CD4-positive, alpha-beta T cell treated with Interleukin-12 subunit alpha and Interleukin-12 subunit beta, for 1 hour (primary cell): ENCODE measurements at places on chromosomes 1 and 21.

DNA sequence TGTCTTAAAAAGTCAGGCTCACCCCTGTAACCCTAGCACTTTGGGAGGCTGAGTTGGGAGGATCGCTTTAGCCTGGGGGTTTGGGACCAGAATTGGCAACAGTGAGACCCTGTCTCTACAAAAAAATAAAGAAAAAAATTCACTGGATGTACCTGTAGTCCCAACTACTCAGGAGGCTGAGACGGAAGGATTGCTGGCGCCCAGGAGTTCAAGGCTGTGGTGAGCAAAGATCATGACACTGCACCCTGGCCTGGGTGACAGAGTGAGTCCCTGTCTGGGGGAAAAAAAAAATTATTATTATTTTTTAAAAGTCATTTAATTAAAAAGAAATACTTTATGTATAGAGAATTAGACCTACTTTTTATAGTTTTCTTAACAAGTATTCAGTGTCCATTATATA, 47.1 kb downstream of the ZMYM4 start:
- no peak for DNase-seq

GRCh38 chr1:223611936-223612335, 53.6 kb downstream of the CAPN8 start:
- no peak for DNase-seq

DNA sequence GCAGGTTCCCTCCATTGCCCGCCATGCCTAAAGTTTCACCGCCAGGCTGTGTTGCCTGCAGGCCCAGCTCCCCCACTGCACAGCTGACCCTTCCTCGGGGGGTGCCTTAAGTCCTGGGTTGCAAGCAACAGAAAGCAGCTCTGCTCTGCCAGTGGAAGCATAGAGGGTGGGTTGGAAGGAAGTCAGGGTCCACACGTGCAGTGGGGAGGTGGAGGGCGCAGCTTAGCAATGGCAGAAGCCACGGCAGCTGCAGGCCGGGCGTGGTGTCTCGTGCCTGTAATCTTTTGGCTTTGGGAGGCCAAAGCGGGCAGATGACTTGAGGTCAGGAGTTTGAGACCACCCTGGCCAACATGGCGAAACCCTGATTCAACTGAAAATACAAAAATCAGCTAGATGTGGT, 106.3 kb upstream of the TMEM51 start:
- DNase-seq: no peak

GRCh38 chr1:215118081-215118480, 35.5 kb downstream of the KCNK2 start:
- DNase-seq: no peak

- DNase-seq: no peak
These were observed 77.0 kb upstream of the MACF1 start for GRCh38 chr1:39127513-39127912.

DNA sequence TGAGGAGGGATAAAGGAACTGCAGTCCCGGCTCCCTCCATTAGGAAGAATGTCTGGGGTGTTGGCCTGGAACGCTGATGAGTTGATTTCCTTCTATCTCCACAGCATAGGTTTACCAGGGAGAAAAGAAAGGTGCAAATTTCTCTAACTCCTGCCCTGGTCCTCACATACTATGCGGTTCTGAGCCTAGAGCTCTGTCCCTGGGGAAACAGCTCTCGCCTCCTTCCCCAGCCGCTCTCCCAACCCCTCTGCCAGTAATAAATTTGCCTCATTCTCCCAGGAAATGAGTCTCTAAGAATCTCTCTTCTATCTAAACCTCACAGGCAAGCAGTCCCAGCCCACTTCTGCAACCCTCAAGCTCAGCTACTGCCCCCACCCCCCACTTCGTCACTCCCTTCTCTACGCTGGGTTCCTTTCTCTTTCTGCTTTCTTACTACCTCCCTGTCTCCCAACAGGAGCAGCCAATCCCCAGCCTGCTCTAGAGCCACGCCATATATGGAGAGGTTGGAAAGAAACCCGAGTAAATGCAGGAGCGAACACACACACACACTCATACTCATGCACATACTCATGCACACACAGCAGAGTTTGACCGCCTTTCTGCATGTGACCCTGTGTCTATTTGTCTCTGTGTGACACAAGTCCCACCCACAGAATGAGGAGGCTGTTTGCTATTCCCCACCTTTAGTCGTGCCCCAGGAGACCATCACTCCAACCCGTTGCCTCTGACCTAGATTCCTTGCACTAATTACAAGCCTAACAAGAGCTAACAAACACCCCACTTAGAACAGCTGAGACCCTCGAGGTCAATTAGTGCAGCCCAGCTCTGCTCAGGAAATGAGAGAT, 13.4 kb downstream of the PLEKHO1 start:
- DNase-seq: no peak

DNA sequence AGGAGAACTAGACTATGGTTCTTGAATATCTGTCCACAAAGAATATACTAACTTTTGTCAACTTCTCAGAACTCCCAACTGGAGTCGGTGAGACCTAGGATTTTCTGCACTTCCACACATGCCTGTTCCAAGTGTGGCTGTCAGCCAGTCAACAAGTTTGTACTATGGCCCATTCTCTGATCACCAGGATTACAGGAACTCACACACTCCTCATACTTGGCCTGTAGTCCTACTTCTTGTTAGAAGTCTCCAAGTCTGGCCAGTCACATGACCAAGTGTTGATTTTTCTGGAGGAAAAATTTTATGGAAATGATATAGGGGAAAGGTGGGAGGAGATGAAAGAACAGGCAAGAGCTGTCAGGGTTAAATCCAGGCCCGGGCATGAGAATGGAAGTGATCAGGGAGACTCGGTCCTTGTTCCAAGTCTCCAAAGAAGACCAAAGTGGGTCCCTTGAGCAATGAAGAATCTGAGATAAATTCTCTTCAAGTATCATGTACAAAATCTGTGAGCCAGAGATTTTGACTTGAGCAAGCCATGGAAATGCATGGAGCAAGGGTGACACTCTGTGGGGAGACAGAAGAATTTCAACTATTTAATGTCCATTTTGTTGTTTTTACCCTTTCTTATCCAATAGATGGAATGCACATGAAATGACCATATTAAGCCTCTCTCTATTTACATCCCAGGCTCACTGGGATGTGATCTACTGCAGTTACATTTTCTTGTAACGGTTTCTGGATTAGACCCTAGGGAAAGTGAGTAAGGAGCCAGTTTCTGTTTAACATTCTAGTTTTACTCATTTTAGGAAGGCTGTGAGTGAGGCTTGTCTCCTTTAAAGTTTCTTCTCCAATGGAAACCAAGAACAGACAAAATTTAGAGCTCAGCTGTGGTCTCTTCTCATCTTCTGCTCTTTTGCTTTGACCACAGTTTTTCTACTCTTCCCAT, 320.9 kb downstream of the ASTN1 start:
- DNase-seq: no peak

DNA sequence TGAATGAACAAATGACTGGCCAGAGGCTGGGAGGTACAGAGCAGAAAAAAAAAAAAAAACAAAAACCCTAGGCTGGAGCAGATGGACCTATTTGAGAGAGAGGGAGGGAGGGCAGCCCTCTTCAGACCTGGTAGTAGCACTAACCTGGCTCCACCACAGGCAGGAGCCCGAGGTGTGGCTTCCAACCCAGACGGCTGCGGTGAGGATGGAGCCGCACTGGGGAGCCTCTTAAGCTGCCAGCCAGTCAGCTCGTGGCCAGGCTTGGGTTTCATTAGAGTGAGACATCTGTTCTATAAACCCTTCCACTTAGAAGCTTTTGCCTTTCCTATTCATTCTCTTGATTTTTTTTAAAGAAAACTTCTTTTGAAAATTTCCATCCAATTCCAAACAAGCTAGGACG, 16.8 kb downstream of the LGR6 start:
- DNase-seq: no peak

GRCh38 chr1:54794451-54795355, 6.4 kb downstream of the TTC22 start:
- DNase-seq: no peak

DNA sequence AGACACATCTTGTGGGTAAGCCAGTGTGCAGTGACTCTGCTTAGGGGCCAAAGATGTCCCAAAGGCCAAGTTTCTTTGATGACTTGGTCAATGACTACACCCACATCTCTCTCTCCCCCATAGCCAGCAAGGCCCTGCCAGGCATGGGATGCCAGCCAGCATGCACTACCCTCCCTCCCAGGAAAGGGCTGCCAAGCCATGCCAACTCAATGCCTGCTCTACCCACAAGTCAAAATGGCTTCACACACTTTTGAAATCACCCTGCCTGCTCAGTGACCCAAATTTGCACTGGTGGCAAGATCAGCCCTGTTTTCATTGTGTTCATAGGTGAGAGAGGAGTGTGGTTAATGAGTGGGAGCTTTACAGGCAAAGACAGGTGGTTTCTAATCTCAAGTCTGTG, 112.5 kb downstream of the MATN1 start:
- no peak for DNase-seq

GRCh38 chr1:63642901-63643300, 49.7 kb downstream of the PGM1 start:
- DNase-seq: no peak

GRCh38 chr21:15986277-15986676, 256.5 kb downstream of the USP25 start:
- DNase-seq: no peak

GRCh38 chr1:58899587-58900271, 115.9 kb upstream of the JUN start:
- DNase-seq: no peak

DNA sequence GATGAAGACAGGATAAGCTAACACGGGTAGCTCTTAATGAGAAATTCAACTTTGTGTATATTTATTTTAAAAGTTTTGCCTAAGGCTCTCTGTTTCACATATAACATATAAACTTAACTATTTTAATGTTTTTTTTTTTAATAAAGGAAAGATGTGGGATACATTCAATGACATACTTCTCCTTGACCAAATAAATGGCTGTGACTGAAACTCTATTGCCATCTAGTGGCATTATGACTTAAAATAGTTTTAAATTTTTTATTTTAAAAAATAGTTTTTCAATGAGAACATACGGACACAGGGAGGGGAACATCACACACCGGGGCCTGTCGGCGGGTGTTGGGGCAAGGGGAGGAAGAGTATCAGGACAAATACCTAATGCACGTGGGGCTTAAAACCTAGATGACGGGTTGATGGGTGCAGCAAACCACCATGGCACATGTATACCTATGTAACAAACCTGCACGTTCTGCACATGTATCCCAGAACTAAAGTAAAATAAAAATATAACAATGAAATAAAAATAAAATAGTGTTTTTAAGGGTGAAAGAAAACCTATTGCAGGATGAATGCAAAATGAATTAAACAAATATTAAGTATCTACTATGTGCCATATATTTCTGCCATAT, 83.4 kb downstream of the LYST start:
- peak; percentile 24 for DNase-seq

GRCh38 chr1:15610167-15610566, 7.1 kb upstream of the DDI2 start:
- no peak for DNase-seq
